Natural killer cell (primary cell): ENCODE measurements at places on chromosomes 4 and X. TPM values are rescaled to one million over a fixed set of nuclear protein-coding genes. Genes with fewer than 3 reads are reported as not detected.

Gene CHM
- total RNA-seq: 16.5 TPM

Gene TEX13B
- total RNA-seq: not detected

Gene TCEAL3
- total RNA-seq: 8.4 TPM

Gene PPP1R2C
- 0.72 TPM for total RNA-seq

Gene RAI2
- not detected for total RNA-seq

Gene LONRF3
- total RNA-seq: 13.4 TPM

Gene TLR3
- 8.3 TPM for total RNA-seq

Gene MAGEC2
- not detected for total RNA-seq

Gene LRRC66
- total RNA-seq: not detected

Gene KIT
- total RNA-seq: 2.0 TPM

Gene EBP
- 115 TPM for total RNA-seq

Gene P2RY4
- total RNA-seq: 0.61 TPM

Gene CFAP99
- not detected for total RNA-seq

Gene NXF2B
- not detected for total RNA-seq

Gene PRKG2
- 0.09 TPM for total RNA-seq

Gene ELMOD2
- 18.4 TPM for total RNA-seq

Gene LEF1
- 18.7 TPM for total RNA-seq

Gene SYNPO2
- total RNA-seq: 0.85 TPM

Gene FAM241A
- 0.36 TPM for total RNA-seq
